CD8-positive, alpha-beta T cell (primary cell): ENCODE measurements at places on chromosomes 4 and X. TPM values are rescaled to one million over a fixed set of nuclear protein-coding genes. Genes with fewer than 3 reads are reported as not detected.

Gene BEND2
- not detected for total RNA-seq

Gene MAGEA6
- not detected for total RNA-seq

Gene DRP2
- not detected for total RNA-seq

Gene TMEM33
- total RNA-seq, result 23.2 TPM

Gene NDUFB11
- total RNA-seq, result 51.4 TPM

Gene MID1
- not detected for total RNA-seq

Gene GUCY1A1
- not detected for total RNA-seq

Gene CSAG3
- total RNA-seq, result not detected

Gene P2RY8
- total RNA-seq, result 196 TPM

Gene SLITRK2
- total RNA-seq, result not detected

Gene STEEP1
- 34.5 TPM for total RNA-seq

Gene CNKSR2
- total RNA-seq, result 11.7 TPM

Gene MAGEB1
- not detected for total RNA-seq

Gene AWAT2
- not detected for total RNA-seq

Gene EXOC1L
- not detected for total RNA-seq

Gene ALB
- 0.97 TPM for total RNA-seq

Gene EFHC2
- total RNA-seq, result 1.8 TPM

Gene GBA3
- total RNA-seq, result not detected

Gene FAM9B
- total RNA-seq, result not detected

Gene CYLC1
- not detected for total RNA-seq

Gene MGARP
- not detected for total RNA-seq

Gene SPANXD
- not detected for total RNA-seq

Gene AREG
- 53.2 TPM for total RNA-seq

Gene CDX4
- total RNA-seq, result not detected

Gene UFSP2
- 13.4 TPM for total RNA-seq
